ENCODE measurements at places on chromosomes 3 and 15. TPM values are rescaled to one million over a fixed set of nuclear protein-coding genes. Genes with fewer than 3 reads are reported as not detected.
A peak's percentile ranks its signal among the peaks of the same experiment; 100 is the strongest.

- no peak for DNase-seq
Measured at GRCh38 chr3:72176537-72177041, 391.6 kb upstream of the PROK2 start.

DNA sequence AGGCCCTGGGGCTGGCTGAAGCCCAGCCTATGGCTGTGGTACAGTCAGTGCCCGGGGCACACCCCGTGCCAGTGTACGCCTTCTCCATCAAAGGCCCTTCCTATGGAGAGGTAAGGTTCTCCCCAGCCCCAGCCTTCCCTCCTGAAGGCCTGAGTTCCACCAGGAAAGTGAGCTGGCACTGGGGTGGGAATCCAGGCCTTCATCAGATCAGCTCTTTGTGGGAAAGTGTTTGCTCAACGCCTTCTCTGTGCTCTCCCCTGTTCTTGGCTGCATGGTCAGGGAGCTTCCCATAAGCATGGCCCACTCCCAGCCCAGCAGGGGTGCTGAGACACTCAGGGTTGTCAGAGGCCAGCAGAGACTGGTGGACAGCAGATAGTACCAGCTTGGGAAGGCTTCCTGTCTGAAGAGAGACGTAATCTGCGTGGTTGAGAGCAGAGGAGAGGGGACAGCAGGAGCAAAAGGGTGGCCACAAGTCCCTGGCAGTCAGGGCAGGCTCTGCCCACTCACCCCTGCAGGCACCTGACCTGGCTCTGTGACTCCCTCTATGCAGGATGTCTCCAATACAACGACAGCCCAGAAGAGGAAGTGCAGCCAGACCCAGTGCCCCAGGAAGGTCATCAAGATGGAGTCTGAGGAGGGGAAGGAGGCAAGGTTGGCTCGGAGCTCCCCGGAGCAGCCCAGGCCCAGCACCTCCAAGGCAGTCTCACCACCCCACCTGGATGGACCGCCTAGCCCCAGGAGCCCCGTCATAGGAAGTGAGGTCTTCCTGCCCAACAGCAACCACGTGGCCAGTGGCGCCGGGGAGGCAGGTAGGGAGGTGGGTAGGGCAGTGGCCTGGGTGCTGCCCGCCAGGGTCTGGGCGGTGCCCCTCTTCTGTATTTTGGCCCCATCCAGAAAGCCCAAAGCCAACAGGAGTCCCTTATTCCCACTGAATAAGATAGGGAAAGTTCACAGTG, 38.4 kb downstream of the PML start:
- no peak for DNase-seq

DNA sequence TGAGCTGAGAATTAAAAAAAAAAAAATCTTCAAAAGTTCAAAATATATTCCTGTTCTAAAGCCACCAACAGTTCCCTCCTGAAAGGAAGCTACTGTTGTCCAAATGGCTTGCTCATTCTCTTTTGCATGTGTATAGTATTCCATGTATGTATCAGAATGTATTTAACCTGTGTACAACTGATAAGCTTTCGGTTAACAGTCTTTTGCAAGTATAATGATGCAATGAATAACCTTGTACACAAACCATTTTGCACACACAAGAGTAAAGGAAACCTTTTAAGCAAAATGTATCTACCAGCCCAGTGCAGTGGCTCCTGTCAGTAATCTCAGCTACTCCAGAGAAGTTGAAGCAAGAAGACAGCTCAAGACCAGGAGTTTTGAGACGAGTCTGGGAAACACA, 32.6 kb downstream of the TOPBP1 start:
- no peak for DNase-seq

DNA sequence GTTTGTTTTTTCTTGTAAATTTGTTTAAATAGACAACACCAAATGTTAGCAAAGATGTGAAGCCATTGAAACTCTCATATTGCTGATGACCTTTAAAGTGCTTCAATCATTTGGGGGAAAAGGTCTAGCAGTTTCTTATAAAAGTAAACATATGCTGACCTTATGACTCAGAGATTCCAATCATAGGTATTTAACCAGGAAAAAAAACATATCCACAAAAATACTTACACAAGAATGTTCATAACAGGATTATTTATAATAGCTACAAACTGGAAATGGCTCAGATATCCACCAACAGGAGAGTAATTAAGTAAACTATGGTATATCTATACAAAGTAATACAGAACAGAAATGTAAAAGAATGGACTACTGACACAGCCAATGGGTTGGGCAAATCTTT, 27.1 kb upstream of the RORA start:
- DNase-seq, result no peak

Gene CHRNA3
- not detected for total RNA-seq

GRCh38 chr3:190089711-190090110, 31.0 kb downstream of the P3H2 start:
- DNase-seq, result no peak

- peak; percentile 22 for DNase-seq
Measured at GRCh38 chr3:69370156-69370883, 15.6 kb downstream of the FRMD4B start.

Gene UROC1
- total RNA-seq, result not detected

- no peak for DNase-seq
Measured at GRCh38 chr3:27613846-27614500, 108.2 kb downstream of the EOMES start.

- no peak for DNase-seq
Measured at GRCh38 chr3:139534455-139534812, 5.1 kb downstream of the RBP1 start.

- DNase-seq, result no peak
Measured at GRCh38 chr3:146470425-146470990, 1.1 kb upstream of the PLSCR2 start.

DNA sequence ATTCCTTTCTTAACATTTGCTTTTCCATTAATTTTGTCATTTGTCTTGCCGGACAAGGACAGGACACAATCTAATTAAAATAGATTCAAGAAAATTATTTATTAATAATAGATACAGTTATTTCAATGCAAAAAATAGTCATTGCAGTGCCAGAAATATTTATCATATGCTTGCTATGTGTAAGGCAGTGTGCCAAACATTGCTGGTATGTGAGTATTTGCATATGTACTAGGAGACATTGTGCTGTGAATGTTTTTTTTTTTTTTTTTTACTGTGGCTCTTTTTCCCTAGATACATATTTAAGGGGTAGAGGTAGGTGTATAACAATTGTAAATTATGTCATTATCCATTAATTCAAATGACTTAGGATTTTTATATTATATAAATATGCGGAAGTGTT, 23.3 kb downstream of the SPRED1 start:
- no peak for DNase-seq

DNA sequence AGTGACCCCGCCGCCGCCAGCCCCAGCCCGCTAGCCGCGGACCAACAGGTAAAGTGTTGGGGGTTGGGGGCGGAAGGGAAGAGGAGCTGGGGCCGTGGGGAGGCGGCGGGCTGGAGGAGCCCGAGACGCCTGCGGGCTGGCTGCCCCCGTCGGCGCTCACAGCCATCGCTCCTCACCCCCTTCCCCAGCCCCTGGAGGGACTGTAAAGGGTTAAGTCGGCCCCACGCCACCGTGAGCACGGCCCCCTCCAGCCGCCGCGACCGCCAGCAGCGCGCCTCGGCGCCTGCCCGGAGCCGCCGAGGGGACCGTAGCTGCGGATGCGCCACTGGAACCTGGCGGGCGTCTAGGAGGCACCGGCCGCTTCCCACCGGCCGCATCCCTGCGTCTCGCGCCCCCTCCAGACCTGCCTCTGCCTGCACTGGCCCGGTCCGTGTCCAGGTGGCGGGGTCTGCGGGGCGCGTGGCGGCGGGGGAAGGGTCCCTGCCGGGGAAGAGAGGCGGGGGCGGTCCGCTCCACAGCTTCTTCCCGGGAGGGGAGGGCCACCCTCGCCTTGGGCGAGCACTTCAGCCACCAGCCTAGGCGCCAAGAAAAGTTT, 522 bp downstream of the MED12L start:
- peak; percentile 20 for DNase-seq

GRCh38 chr3:172846706-172847105, 96.2 kb downstream of the ECT2 start:
- DNase-seq, result no peak

Gene HYKK
- total RNA-seq, result not detected

DNA sequence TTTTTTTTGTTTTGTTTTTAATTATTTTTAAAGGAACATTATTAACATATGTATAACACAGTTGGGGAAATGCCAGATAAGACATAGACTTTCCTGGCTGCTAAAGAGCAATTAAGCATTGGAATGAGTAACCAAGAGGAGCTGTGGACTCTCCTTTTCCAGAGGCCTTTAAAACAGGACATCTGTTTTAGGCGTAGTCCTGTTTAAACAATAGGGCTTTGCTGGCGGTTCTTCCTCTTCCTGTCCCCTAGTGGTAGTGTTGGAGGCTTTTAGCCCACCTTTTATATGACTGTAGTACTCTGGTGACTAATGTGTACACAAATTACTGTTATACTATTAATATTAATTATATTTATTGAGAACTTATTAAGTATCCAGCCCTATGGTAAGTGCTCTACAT, 81.9 kb downstream of the PPARG start:
- DNase-seq, result no peak

DNA sequence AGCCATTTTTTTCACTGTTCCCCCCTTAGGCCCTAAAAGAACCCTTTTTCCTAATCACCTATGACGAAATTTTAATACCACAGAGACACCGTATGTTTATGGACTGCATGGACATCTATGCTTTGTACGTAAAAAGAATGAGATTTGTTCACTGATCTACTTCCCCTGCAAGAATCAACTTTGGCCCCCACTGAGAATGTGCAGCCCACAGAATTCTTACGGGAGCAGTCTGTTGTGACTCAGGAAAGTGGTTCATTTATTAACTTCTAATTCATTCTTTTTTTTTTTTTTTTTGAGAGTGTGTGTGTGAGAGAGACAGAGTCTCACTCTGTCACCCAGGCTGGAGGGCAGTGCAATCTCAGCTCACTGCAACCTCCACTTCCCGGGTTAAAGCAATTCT, 17.6 kb downstream of the EIF4E3 start:
- DNase-seq, result no peak

- no peak for DNase-seq
Measured at GRCh38 chr15:69760258-69760845, 307.7 kb downstream of the RPLP1 start.

GRCh38 chr3:148911592-148911991, 46.5 kb downstream of the CPA3 start:
- DNase-seq, result no peak

Gene SOX14
- total RNA-seq, result not detected

Gene MRPL47
- 30.8 TPM for total RNA-seq

DNA sequence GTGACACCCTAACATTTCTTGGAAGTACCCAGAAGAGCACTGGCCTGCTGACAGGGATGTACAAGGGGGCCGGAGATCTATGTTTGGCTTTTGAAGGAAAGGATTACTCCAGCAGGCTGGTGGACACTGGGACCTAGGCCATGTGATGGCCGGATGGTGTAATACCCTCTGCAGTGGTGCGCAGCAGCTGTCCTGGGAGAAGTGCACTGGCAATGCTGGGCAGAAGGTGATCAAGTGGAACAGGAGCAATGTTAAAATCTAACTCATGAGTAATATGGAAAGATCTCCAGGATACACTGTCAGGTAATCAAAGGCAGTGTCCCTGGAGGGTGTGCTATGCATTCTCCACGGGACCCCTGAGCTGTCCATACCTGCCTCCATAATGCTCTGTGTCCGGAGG, 71.2 kb upstream of the POMGNT2 start:
- no peak for DNase-seq

- no peak for DNase-seq
Measured at GRCh38 chr3:176994891-176995781, 202.1 kb downstream of the TBL1XR1 start.

- DNase-seq, result no peak
Measured at GRCh38 chr3:39848365-39848764, 39.0 kb downstream of the MYRIP start.

- no peak for DNase-seq
Measured at GRCh38 chr15:78083687-78084448, 6.4 kb upstream of the TBC1D2B start.

- no peak for DNase-seq
Measured at GRCh38 chr15:87877114-87877810, 379.3 kb downstream of the NTRK3 start.

- DNase-seq, result no peak
Measured at GRCh38 chr15:38695249-38696108, 130.9 kb upstream of the RASGRP1 start.

Gene MYLK
- 5.4 TPM for total RNA-seq

DNA sequence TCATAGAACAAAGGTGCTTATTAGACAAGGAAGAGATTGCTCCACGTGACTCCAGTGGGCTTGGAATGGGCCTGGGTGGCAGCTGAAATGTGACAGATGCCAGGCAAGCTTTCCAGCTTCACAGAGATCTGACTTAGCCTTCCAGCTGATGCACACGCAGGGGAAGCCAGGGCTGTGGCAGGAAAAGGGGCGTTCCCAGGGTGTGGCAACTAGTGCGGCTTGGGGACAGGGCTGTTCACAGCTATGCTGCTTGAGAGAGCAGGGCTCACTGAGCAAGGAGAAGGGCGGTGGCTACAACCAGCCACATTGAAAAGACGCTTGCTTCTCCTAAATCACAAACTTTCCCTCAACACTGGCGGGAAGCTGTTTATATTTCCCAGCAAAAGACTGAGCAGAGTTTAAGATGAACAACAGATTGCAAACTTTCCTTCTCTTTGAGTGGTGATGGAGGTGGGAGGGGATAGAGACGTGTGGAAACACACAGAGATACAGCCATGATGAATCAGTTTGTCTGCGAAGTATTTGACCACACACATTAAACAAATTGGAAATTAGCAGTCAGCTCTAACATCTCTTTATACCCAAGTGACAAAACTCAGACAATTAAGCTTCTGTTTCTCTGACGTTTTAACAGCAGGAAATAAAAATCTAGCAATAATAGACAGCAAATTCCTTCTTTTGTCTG, 127.5 kb downstream of the BDH1 start:
- DNase-seq, result peak; percentile 47

Gene SEMA6D
- not detected for total RNA-seq

Gene RTP1
- not detected for total RNA-seq

DNA sequence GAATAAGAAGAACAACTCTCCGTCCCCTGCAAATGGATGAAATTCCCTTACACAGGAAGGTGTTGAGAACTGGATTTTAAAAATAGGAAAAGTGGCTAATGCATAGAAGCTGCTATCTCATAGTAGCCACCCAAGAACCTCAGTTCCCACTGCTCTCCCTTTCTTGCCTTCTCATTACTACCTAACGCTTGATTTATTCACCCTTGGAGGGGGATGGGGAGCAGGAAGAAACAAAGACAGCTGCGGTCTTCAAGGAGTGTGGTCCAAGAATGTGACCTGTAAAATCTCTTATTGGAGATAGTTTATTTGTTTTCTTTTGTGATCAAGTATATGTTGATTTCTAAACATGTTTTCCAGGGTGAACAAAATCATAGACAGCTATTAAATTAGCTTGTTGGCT, 274.1 kb upstream of the CTNNB1 start:
- no peak for DNase-seq

GRCh38 chr15:98069256-98069655, 108.8 kb downstream of the ARRDC4 start:
- DNase-seq, result no peak

DNA sequence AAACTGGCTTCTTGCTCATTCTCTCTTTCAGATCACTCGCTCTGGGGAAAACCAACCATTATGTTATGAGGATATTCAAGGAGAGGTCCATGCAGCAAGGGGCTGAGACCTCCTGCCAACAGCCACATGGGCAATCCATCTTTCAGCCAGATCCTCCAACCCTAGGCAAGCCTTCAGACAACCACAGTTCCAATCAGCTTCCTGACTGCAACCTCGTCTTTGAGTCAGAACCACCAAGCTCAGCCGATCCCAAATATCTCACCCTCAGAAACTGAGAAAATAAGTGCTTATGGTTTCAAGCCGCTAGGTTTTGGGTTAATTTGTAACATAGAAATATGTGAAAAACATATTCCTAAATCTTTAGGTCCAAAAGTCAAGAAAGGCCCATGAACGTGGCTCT, 10.3 kb downstream of the LDHAL6B start:
- no peak for DNase-seq

Data from natural killer cell (primary cell).